Ascending aorta (tissue), 2 donors: ENCODE measurements at places on chromosomes 1 and 21. TPM values are rescaled to one million over a fixed set of nuclear protein-coding genes. Genes with fewer than 3 reads are reported as not detected.

Gene SDE2
- 12.3 TPM for total RNA-seq

Gene ZDHHC18
- total RNA-seq, result 36.0 TPM

Gene PLA2G2F
- not detected for total RNA-seq

- no peak overlapping the region for H3K27ac ChIP-seq
- H3K4me3 ChIP-seq, result no peak overlapping the region
- H3K27me3 ChIP-seq, result no peaks in the 10 kb centered on the region
- no peaks in the 10 kb centered on the region for H3K36me3 ChIP-seq
These were observed 522.9 kb downstream of the LRRIQ3 start for GRCh38 chr1:73674945-73675561.

GRCh38 chr1:172460177-172460576 is 16.3 kb upstream of the PIGC start:
- H3K27me3 ChIP-seq, result no peaks in the 10 kb centered on the region
- H3K4me1 ChIP-seq, result no peaks in the 10 kb centered on the region
- H3K36me3 ChIP-seq, result no peaks in the 10 kb centered on the region
- H3K4me3 ChIP-seq, result no peak overlapping the region
- no peak for DNase-seq

GRCh38 chr21:18917622-18918021 is 514.0 kb upstream of the TMPRSS15 start:
- no peak overlapping the region for H3K27ac ChIP-seq
- H3K27me3 ChIP-seq, result no peaks in the 10 kb centered on the region

GRCh38 chr1:98453066-98453465 is 208.5 kb upstream of the SNX7 start:
- H3K36me3 ChIP-seq, result no peaks in the 10 kb centered on the region
- no peak overlapping the region for H3K4me3 ChIP-seq

DNA sequence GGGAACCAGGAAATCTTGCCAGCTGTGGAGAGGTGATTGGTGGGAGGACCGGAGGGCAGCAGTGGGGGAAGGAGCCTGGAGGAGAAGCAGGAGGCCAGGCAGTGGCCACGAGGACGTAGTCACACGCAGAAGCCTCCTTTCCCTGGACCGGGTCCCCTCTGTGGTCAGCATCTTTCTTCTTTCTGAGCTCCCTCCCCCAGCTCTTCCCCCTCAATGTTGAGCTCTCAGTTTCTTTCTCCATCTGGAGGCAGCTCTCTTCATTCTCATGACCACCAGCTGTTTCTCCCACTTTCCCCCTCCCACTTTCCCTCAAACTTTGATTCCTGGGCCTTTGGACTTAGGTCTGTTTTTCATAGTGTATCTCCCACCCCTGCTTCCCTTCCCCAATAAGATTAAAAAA is 18.3 kb downstream of the KIRREL1 start:
- H3K27ac ChIP-seq, result peak overlapping the region; percentile 99
- H3K36me3 ChIP-seq, result no peaks in the 10 kb centered on the region
- no peaks in the 10 kb centered on the region for H3K27me3 ChIP-seq
- no peak overlapping the region for H3K4me3 ChIP-seq
- no peak for DNase-seq
- H3K4me1 ChIP-seq, result peaks cover 90% of the 10 kb centered on the region

DNA sequence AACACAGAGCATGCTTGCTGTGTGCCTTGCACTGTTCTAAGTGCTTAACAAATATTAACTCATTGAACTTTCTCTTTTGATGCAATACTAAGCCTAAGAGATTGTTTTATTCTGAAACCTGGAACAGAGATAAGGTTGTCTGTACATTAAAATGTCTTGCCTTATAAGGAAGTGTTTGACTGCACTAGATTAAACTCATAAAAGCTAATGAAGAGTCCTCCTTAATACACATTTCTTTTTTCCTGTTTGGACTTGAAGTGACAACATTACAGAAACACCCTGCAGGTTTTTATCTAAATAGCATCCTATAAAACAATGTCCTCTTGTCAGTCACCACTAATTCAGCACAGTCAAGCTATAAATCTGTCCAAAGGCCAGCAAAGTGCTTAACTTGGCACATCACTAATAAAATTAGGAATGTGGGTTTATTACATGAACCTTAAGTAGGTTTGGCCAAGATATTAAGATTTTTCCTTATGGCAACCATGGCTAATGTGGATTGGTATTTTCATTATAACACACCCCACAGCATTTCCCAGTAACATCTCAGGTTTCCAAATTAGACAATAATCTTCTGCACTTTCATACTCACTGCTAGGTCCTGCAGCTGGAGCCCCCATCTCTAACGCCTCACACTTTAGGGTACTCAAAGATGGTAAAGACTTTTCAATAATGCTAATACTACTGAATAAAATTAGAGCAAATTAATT is 389.7 kb downstream of the LMO4 start:
- H3K27ac ChIP-seq, result no peak overlapping the region
- no peak for DNase-seq
- H3K27me3 ChIP-seq, result no peaks in the 10 kb centered on the region
- no peaks in the 10 kb centered on the region for H3K4me1 ChIP-seq
- no peaks in the 10 kb centered on the region for H3K36me3 ChIP-seq

GRCh38 chr1:9253004-9253403 is 18.4 kb downstream of the H6PD start:
- peaks cover 30% of the 10 kb centered on the region for H3K4me1 ChIP-seq
- no peak for DNase-seq
- H3K36me3 ChIP-seq, result peaks cover 14% of the 10 kb centered on the region
- H3K27me3 ChIP-seq, result no peaks in the 10 kb centered on the region
- H3K27ac ChIP-seq, result no peak overlapping the region
- no peak overlapping the region for H3K4me3 ChIP-seq

DNA sequence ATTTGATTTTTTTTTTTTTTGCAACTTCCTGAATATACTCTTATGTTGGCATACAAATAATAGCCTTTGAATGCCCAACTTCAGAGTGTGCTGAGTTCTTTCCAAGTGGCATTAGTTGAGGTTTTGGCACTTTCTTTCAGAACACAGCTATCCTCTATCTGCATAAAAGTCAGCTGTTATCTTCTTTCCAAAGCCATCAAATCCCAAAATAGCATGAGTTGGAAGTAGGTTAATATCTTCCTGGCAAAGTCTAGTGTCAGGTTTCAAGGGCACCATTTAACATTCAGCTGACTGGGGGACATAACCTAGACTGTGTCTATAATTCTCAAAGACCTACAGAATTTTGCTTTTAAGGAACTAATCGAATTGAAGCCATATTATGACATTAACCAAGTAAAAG is 223.9 kb downstream of the PLPP3 start:
- no peak for DNase-seq
- no peak overlapping the region for H3K27ac ChIP-seq
- no peaks in the 10 kb centered on the region for H3K36me3 ChIP-seq
- no peaks in the 10 kb centered on the region for H3K27me3 ChIP-seq
- H3K4me3 ChIP-seq, result no peak overlapping the region
- H3K4me1 ChIP-seq, result peaks cover 2% of the 10 kb centered on the region

DNA sequence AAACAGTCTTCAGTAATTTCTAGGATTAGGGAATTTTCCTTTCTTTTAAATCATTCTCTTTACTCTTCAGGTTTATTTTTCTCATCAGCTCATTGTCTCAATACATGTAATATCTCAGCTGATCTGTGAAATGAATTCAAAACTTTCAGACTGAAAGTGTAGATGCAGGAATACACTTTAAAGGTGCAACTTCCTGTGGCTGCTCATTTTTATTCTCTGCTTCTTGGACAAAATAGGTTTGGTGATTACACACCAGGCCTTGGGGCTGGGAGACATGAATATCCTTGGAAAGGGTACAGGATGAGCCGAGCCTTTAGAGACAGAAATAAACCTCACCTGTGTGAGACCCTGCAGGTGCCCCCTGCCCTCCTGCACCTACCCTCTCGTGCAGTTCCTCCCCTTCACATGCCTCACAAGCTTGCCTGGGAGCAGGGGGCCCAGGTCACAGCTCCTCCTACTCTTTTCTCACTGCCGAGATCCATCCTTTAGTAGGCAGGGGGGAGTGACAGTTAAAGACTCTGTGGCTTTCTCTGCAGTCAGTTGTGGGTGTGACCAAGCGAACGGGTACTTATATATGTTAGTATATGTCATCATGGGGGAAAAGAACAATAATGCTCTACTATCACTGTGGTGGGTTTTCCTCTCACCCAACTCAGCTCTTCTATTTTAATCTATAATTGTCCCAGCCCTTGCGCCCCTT is 23.6 kb downstream of the XCL2 start:
- no peaks in the 10 kb centered on the region for H3K36me3 ChIP-seq
- H3K4me3 ChIP-seq, result no peak overlapping the region
- no peaks in the 10 kb centered on the region for H3K4me1 ChIP-seq
- H3K27ac ChIP-seq, result no peak overlapping the region
- no peaks in the 10 kb centered on the region for H3K27me3 ChIP-seq

DNA sequence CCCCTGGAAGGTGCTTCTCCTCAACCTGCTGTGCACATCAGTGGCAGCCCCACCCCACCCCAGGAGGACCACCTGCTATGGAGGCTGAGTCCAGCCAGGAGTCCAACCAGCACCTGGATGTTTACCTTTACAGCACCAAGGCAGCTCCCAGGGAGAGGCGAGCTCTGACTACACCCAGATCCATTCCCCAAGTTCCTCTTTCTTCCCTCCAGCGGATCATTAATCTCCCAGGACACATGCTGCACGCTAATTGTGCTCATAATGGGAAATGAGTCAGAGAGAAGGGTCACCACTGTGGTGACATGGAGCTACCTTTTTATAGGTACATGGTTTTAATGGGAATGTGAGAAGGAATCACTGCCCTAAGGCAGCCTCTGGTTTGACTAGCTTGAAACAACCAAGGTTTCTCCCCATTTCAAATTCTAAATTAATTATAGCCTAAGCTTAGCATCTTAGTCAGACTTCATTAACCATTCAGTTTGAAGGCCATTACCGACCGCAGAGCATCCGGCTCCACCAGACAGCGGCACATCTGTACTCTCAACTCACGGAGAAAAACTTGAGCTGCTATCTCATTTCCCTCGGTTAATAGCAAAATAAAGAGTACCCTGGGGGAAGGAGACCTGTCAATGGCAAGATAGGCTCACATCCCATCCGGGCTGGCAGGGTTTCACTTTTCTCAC is 173.1 kb upstream of the GALNT2 start:
- H3K27me3 ChIP-seq, result no peaks in the 10 kb centered on the region
- no peak overlapping the region for H3K4me3 ChIP-seq
- no peaks in the 10 kb centered on the region for H3K36me3 ChIP-seq
- no peak for DNase-seq

GRCh38 chr1:190322274-190322673 is 155.4 kb downstream of the BRINP3 start:
- no peaks in the 10 kb centered on the region for H3K36me3 ChIP-seq
- no peak overlapping the region for H3K27ac ChIP-seq
- no peaks in the 10 kb centered on the region for H3K4me1 ChIP-seq
- no peak for DNase-seq
- no peak overlapping the region for H3K4me3 ChIP-seq
